Stromal cell of bone marrow (primary cell): ENCODE measurements at places on chromosomes 4 and X.

DNA sequence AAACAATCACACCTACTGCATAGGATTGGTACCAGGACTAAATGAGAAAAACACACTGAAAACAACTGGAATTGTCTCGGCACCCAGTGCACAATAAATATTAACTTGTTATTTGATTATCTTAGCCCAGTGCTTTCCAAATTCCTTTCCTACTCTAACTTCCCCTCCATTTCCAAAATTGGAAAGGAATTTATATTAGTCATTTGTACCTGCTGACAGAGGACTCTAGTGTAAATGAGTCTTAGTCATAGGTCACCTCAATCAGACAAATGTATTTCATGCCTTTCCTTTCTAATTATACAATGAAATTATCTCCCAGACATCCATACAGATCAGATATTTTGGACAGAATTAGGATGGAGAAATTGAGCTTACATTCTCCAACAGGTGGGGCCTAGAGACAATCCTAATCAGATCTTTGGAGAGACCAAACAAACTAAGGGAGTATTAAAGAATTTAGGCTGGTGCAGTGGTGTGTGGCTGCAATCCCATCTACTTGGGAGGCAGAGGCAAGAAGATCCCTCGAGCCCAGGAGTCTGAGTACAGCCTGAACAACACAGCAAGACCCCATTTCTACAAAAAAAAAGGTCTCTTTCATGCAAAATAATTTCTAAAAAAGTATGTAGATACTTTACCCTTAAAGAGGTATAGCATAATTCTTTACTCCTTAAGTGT lies 10.1 kb downstream of the SH3D19 start:
- DNase-seq: no peak

- DNase-seq: no peak
These were observed 223.1 kb upstream of the FAT1 start for GRCh38 chr4:186946682-186947294.

DNA sequence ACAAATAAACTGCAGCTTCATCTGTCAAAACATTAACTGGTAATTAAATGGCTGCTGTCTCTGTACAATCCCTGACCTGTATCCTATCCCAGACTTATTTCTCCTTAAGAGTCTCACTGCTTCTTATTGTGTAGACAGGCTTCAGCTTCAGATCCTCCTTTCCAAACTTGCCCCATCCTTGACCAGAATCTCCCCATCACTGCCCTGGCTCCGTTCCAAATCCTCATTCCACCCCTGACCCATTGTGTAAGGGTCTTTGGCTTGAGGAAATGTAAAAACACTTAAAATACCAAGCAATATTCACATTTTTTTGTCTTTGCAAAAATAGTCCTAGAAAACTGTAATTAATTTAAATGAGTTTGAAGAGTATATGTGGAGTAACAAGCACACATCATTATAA lies 152.6 kb upstream of the VEGFC start:
- DNase-seq: no peak

DNA sequence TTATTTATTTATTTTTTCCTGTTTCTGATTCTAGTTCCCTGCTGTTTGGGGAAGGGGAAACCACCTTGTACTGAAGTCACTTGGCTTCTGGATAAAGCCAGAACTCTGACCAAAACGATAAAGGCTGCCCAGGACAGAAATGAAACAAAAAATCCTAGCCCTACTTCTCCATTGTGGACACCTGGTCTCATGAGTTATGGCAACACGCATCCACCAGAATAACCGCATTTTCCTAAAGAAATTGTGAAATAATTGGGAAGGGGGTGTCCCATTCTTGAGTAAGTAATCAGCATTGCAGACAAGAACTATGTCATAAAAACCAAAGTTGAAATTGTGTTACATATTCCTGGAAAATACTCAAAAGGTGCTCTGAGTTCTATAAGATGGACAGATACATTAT lies 42.1 kb downstream of the SLC9A7 start:
- DNase-seq: no peak

GRCh38 chr4:133148690-133149363 lies at the start of gene PCDH10:
Gene PCDH10, plus strand, starts transcription at chr4:133149294. Its CDS starts 847 bp downstream, at chr4:133150141.
- DNase-seq: peak; percentile 71

DNA sequence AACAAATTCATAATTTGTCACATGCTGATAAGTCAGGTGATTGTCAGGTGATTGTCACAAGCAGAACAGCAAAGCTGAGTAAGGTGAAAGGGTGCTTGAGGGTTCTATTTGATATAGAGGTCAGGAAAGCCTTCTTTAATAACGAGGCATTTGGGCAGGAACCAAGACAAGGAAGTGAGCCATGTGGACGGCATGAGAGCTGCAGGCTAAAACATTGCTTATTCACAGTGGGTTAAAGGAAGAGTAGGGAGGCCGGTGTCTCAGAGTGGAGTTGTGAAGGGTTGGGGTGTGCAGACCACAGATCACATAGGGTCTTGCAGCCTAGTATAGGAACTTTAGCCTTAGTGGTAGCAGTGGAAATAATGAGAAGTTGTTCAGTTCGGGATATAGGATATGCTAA lies 31.3 kb upstream of the CYP2U1 start:
- no peak for DNase-seq

GRCh38 chr4:89727238-89727637 lies 109.7 kb downstream of the SNCA start:
- no peak for DNase-seq

DNA sequence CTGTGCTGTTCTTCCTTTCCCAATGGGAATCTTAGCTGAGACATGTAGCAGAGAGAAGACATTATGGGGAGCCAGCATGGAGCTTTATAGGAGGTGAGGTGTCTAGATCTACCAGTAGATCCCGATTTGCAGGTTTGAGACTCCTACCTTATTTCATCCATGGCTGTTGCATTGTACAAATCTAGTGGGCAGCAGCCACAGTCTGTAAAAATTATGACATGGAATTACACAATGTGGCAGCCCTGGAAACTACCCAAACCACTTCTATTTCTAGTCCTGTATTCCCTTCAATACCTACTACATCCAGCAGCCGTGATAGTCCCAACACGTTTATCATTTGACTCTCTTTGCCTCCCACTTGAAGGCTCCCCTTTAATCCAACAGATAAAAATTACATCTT lies 8.1 kb downstream of the ATP7A start:
- no peak for DNase-seq

- no peak for DNase-seq
These were observed 121.2 kb upstream of the BANK1 start for GRCh38 chr4:101669138-101669831.

DNA sequence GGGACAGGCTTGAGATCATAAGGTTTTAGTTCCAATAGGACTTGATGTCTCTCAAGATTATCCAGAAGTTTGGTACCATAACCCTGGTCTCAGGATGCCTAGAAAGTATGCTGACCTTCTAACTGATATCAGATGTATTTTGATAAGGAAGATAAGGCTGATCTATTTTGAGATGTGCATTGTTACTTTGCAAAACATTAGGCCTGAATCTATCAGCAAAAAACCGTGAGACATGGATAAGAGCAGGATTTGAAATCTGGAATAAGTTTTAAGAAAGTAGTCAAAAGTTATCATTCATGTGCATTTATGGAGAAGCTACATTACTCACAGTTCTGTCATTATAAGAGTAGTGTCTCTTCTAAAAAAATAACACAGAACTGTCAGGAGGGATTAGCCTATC lies 467.1 kb upstream of the HS3ST1 start:
- no peak for DNase-seq

- no peak for DNase-seq
These were observed 191.9 kb downstream of the PPP1R2C start for GRCh38 chrX:42585842-42586621.

- DNase-seq: peak; percentile 52
These were observed 116.9 kb downstream of the EFNB1 start for GRCh38 chrX:68945603-68946228.

DNA sequence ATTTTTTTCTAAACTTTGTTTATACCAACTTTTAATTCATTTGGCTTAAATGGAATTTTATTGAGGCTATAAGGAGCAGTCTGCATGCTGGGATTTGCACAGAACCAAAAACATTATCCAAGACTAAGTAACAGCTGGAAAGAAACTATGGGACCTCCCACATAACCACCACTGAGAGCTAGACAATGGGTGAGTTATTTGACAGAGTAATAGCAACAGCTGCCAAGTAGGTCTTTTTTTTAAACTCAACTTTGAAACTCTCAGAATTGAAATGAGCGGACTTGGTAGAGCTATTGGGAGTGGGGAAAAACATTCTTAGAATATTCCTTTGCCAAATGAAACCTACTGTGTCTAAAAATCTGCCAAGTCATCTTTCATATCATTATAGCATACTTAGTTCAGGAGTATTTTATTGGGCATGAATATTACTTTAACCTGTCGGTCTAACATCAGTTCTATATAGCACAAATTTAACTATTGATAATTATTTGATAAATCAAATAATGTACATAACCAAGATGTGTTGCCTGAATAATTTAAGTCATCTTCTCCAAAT lies 1428.0 kb downstream of the PCDH7 start:
- peak; percentile 4 for DNase-seq

GRCh38 chrX:104482757-104483156 lies 83.2 kb upstream of the IL1RAPL2 start:
- no peak for DNase-seq

DNA sequence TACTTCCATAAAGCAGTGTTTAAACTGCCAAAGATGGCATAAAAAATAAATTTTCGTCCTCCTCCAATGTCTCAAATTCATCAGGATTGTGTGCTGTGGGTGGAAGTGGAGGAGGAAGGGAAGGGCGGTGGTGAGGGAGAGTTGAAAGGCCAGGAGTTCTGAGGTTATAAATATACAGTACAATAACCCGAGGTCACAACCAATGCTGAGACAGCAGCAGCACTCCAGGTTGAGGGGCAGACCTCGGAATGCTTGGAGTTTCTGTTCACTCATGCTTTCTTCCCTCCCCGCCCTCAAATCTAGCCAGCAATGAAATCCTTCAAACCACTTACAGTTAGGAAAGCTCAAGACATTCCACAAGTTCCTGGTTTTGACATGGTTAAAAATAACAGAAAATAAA lies 134.0 kb upstream of the SMAD1 start:
- peak; percentile 18 for DNase-seq

- no peak for DNase-seq
These were observed 677.8 kb downstream of the ADGRL3 start for GRCh38 chr4:61877893-61878292.

GRCh38 chrX:35439692-35440091 lies 358.4 kb upstream of the MAGEB16 start:
- DNase-seq: no peak

GRCh38 chr4:183345261-183345660 lies 23.0 kb upstream of the CLDN24 start:
- no peak for DNase-seq

DNA sequence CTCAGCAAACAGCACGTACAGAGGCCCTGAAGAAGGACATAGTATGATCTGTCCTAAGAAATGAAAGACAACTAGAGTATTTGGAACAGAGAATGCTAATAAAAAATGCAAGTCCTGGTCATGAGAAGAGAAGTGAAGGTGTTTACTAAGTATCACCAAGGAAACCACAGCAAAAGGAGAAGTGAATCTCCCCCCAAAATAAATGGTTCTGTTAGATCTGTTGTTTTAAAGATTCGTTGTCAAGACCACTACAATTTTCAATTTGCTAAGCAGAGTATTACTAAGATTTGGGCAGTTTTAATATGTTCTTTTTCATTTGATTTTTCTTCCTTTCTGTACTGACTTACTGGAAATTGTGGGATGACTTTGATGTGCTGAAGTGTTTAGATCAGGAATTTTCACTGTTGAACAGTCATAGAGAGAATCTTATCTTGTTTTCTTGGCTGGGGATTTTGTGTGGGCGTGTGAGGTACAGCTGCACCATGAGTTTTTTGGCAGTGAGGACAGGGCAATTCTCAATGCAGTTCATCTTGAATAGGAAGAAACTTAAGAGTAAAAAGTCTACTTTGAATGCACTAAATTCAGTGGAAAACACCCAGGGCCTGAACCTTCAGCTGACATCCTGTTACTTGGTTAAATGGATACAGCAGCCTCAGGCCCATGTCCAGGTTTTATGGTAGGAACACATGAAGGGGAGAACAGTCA lies 132.2 kb downstream of the STIM2 start:
- DNase-seq: no peak

DNA sequence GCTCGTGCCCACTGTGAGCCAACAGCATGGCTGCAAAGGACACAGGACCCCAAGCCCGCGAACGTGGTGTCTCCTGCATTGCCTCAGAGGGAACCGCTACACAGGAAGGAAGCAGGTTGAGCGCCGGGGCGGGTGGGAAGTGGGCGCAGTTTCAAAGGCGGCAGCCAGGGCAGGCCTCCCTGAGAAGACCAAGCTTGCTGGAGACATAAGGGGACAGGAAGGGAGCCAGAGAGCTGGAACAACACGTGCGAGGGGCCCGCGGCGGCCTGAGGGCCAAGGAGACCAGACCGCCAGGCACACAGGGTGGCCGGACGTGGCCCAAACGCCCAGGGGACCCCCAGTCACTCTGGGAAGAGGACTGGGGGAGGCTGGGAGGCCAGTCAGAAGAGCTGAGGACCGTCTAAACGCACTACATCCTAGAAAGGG lies 32.0 kb downstream of the CTBP1 start:
- no peak for DNase-seq

DNA sequence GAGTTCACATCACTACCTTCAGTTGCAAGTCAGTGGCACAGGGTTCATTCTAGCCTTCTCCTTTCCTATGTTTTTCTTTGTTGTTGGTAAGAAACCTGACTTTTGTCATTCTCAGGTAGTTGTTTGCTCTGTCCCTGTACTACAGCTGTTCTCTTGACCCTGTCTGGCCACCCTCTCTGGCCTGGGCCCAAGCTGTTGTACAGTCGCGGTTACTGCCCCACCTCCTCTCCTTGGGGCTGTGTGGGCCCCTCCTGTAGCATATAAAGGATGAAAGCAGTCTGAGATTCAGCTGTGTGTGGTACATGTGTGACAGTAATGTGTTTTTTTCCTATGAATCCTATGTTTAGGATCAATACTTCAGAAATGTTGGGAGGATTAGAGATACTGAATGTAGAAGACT lies 12.5 kb downstream of the MOB1B start:
- no peak for DNase-seq

- no peak for DNase-seq
These were observed 765.3 kb upstream of the SLIT2 start for GRCh38 chr4:19486400-19486799.

GRCh38 chr4:153223930-153224329 lies 19.7 kb downstream of the TRIM2 start:
- no peak for DNase-seq

- DNase-seq: no peak
These were observed 10.9 kb upstream of the WDFY3 start for GRCh38 chr4:84977396-84977795.

DNA sequence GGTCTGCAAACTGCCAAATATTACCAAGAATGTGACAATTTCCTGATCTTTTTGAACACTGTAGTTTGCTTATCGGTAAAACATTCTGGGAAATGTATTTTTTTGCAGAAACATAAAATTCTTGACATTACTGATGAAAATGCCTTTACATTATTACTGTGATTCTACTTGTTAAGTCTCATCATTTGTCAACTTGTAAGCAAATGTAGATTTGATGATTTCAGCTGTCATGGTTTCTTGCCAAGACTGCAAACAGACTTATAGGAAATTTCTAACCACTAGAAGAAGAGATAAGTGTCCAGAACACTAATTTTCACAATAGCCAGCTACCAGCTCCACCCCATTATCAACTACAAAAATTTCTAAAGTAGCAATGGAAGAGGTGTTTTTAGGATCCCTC lies 560.4 kb downstream of the STPG2 start:
- no peak for DNase-seq
